WTC11 (cell line): ENCODE measurements at places on chromosomes 1 and 21.

DNA sequence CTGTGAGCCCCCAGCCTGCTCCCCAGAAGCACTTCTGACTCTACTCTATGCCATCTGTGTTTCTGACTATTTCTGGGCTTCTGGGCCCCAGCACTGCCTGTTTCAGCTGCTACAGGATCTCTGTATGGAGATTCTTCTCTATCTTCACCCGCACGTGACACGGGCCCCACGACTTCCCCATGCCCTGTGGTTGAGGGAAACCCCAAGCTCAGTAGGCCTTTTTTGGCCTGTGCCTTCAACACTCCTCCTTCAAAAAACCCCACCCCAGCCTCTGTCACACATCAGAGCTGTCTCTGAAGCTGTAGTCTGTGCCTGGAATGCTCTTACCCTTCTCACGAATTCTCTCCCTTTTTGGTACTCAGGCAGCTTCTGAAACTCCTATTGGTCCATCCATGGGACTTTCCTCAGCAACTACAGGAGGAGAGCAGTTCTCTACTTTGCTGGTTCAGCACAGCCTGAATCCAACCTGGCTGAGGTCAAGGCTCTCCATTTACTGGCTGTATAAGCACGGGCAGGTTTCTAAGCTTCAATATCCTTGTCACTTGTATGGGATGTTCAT is 2.0 kb upstream of the NID1 start:
- no peak for DNase-seq

DNA sequence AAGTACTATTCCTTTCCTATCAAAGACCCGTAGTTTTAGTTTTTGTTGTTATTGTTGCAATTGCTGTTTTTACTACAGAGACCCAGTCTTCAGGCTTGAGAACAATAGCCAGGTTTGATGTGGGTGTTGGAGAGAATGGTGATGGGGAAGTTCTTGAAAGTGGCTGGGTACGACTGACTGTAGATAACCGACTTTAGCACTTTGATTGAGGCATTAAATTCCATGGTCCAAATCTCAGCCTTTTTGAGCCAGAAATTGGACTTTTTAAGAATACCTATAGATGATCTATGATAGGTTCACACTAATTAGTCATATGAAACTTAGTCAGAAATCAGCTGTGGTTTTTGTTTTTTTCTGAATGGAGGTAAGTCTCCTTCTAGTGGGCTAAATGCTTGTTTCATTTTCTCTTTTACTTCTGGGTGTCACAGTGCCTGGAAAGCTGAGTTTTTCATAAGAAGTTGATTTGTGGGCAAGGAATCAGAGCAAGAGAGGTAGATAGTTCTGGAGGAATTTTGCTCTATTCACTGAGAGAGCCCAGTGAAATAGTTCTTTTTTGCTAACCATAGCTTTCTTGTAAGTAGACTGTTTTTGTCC is 2.8 kb downstream of the PPIH start:
- no peak for DNase-seq

DNA sequence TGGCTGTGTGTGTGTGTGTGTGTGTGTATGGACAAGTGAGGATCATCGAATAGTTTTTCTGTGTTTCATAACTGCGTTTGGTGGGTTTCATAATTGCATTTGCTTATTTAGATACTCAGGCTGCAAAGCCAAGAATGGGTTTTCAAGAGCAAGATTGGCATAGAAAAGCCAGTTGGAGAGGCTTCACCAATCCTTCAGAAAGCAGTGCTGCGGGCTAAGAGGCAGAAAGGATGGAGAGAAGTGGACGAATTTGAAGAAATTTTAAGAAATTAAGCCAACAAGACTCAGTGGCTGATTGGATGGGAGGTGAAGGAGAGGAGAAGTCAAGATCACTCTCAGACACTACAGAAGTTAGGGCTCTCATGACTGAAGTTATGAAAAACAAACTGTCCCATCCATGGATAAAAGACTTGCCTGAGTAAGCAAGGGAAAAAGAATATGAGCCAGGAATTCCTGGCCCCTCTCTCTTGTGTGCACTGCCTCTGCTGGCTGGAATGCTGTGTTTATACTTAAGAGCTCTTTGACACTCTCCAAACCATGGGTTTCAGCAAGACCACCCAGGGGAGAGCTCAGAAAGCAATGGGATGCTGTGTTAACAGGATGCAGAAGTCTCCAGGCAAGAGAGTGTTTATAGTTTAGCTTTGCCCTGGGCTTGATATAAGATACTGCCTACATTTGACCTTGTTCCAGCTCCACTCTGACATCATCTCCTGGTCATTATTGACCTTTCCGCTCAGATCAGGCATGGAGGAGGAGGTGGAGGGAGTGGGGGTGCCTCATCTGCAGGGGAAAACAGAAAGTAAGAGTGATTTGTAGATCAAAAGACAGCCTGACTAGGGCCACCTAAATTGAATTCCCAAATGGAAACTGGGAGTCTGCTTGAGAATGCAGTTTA is 232.0 kb upstream of the PLXNA2 start:
- DNase-seq = peak; percentile 40

DNA sequence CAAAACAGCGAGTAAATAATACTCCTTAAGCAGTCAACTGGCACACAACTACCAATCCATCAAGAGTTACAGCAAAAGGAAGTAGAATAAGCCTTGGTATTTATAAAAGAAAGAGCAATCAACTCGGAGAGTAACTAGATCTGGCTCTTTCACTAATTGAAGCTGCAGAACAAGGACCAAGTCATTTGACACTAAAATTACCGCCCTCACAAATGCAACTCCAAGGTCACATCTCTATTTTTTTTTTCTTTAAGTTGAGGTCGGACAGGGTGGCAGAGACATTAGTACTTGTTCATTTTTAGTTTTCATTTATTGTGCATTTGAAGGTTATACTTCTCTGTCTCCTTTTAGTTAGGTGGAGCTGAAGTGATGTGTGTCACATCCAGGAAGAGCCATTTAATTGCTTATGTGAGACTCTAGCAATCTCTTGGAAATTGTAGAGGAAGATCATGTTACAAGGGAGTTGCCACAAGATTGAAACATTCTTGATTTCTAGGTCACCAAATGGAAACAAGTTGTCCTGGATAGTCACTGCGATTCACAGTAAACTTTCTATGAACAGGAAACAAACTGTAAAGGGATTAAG is 138.1 kb upstream of the ADAMTS5 start:
- DNase-seq = no peak

DNA sequence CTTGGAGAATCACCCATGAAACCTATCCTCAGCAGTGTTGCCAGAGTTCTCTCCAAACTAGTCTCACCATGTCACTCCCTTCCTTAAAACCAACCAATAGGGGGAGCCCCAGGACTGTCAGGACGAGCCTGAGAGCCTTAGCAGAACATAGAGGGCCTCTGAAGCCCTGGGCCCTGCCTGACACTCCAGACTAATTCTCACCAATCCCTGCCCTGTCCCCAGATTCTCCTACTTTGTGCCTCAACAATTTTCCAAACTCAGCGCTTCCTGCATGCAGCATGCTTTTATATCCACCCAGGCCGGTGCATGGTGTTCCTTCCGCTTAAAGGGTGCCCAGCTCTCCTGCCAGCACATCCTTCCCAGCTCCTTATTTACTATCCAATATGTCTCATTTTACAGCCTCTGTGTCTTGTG is 42.7 kb downstream of the HSD3B1 start:
- DNase-seq = peak; percentile 70

- no peak for DNase-seq
Measured at GRCh38 chr1:2588661-2589430, 2.3 kb downstream of the PRXL2B start.
